ENCODE measurements at places on chromosomes 5 and 9.

DNA sequence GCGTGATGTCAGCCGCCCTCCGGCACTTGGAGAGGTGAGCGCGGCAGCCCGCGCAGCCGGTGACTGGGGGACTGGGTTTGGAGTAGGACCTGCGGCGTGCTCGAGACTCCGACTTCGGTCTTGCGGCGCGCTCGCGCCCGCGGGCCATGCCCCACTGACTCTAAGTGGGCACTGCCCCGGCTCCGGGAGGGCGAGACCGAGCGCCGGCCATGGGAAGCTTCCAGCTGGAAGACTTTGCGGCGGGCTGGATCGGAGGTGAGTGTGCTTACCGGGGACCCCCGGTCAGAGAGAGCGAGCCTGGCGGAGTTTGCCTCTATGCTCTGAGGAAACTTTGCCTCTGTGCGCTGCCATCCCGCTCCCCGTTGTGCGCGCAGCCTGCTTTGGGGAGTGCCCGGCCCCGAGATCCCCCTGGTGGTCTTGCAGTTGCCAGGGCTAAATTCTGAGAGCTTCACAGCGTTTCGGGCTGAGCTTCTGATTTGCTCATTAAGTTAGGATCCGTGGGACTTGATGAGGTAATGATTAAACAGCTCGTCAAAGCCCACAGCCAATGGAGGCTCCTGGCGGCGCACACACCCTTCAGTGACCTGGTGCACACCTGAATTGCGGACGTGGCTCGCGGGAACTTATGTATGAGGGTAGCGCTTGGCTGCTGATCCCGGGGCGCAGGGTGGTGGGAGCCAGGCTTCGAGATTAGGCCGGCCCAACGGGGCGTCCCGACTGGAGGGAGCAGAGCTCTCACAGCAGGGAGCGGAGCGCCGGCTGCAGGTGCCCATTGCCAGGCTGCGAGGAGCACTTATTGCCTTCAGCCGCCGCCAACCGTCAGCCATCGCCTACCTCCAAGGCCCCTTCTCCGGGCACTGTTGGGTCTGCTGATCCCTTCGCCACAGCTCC, at the start of gene SLC25A48:
Gene SLC25A48 (plus strand): TSS at position 25 of the 891 bp plus-strand sequence. CDS start 185 bp downstream, at position 210.
- DNase-seq: no peak

- DNase-seq: no peak
Observed at GRCh38 chr9:38652486-38652885, 32.1 kb upstream of the ANKRD18A start.

DNA sequence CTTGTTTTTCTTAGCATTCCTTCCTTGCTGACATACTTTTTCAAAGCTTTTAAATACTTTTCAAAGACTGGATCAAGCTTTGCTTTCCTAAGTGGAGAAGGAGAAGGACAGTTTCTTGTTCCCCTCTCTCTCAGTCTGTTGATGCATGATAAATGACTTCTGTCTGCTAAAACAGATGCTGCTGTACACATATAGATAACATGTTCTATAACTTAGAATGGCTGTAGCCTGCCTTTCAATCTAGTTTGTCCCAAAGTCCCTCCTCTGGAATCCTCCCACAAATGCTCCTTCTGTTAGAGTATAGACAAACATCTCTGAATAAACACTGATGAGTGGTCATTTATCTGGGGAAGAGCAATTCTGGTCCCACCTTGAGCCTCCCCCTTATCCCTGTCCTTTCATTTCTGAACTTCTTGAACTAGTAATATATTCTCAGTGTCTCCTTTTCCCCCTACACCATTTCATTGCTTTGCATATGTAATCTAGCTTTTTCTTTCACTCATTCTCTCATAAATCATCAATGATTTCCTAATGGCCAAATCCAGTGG, 5.4 kb upstream of the HEMGN start:
- DNase-seq: no peak

DNA sequence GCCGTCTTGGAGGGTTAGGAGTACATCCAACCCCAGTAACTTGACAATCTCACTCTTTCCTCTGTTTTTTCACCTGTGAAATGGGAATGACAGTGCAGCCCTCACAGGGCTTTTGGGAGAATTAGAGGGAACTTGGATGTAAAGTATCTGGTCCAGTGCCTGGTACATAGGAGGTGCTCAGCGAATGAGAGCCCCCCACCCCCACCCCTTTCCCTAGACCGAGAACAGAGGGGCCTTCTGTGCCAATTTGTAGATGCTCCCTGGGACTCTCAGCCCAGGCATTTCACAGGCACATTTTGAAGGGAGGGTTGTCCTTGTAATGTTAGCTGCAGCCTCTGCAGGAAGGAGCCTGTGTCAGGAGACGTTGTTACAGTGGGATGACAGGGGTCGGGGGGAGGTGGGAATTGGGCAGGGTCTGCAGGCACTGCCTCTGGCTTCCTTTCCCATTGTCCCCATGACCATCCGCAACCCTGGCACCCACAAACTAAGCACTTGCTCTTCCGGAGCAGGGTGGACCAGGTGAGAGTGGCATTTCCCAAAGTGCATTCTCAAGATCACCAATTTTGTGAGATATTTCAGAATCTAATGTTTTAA, 47.0 kb downstream of the AMBP start:
- DNase-seq: no peak

DNA sequence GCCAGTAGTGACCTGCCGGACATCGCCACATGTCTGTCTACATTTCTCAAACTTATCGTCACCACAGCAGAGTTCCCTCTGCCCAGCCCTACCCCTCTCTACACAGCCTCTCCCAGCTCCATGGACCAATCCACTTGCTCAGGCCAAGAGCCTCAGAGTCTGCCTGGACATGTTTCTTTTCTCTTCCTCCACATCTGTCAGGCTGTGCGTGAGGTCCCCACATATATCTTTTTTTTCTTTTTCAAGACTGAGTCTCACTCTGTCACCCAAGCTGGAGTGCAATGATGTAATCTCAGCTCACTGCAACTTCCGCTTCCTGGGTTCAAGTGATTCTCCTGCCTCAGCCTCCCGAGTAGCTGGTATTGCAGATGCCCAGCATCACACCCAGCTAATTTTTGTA, 62.7 kb upstream of the GGTA1 start:
- DNase-seq: no peak

DNA sequence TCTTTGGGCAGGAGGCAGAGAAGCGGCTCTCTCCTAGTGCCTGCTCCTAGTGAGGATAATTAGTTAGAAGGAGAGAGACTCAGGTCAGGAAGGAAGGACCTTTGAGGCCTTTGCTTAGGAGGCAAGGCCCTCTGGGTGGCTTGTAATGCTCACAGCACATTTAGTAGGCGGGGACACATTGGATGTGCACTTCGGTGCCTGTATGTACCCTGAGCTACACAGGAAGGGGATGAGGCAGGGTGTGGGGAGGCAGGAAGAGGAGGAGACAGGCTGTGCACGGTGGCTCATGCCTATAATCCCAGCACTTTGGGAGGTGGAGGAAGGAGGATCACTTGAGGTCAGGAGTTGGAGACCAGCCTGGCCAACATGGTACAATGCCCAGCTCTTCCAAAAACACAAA, 7.2 kb upstream of the LCN2 start:
- no peak for DNase-seq

GRCh38 chr5:76622973-76623596, at the start of gene F2RL2:
TSS of gene F2RL2 (minus strand) at chr5:76623403. CDS start at chr5:76623230, 173 bp downstream.
- no peak for DNase-seq

DNA sequence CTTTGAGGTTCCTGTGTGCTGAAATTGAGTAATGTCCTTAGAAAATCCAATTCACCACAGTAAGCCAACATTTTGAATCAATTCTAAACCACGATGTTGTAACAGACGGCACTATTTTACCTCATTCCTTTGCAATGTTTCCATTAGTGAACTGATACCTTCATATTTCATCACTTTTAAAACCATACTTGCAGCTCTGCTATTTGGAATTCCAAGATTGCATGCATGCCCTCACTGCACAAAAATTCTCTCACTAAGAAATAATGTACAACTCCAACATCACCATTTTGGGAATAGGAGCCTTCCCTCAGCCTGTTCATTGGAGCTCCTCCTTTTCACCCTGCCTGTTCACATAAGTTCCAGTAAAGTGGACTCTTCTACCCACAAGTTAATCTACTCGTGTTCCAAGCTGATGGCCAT, 74.8 kb upstream of the TGFBR1 start:
- no peak for DNase-seq

- no peak for DNase-seq
Observed at GRCh38 chr9:22256381-22256780, 190.2 kb upstream of the DMRTA1 start.

DNA sequence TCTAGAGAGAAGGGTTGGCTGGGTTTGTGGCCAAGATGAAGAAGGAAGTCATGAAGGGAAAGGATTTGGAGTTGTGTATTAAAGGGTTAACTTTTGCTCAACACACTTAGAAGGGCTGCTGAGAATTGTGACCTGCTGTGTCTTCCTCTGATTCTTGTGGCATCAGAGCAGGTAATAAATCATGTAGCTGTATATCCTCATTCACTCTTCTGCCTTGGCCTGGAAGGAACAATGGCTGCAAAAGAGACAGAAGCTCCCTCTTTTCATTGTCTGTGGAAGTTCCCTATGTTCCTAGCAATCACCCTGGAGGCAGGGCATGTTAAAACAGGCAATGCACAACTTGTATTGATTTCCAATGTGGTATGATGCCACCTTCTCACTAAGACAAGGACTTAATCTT, 159.1 kb downstream of the LRRC70 start:
- DNase-seq: no peak

DNA sequence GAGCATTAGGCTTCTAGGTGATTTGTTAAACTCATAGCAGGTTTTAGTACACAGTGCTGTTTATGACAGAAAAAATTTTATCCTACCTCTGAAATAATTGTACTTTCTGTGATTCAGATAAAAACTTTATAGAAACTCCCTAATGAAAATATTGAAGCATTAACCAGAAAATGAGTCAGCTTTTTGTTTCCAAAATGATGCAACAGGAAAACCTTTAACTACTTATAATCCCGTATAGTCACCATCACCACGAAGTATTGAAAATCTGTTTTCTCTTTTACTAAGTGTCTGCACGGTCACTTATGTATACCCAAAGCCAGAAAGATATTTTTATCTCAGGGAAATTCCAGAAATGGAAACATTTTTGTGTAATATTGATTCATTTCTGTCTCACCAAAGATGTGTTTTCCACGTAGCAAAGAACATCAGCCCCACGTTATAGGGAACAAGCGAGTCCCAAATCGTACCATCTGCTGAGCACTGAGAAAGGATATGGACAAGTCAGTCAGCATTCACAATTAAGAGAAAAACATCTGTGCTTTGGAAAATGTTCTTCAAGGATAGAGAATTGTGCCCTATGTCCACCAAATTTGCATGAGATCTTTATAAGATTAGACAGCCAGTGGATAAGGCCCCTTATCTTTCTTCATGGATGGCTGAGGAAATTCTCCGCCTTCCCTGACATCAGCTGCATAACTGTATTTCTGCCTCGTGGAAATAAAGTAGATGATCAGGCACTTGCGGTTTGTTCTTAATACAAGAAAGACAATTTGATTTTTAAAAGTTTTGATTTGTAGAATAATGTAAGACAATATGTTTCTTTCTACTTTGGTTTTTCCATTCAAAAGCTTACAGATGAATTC, 41.9 kb downstream of the TNFAIP8 start:
- DNase-seq: no peak

DNA sequence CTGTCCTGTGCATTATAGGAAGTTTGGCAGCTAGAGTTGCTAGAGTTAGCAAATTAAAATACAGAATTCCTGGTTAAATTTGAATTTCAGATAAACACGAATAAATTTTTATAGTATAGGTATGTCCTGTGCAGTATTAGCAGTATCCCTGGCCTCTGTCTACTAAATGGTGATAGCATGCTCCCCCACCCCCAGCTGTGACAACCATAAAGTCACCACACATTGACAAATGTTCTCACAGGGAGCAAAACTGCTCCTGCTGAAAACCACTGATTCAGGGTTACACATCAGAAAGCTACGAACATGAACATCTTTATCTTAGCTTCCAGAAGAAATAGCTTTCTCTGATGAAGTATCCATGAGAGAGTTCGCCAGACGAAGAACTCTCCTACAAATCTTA, 91.8 kb upstream of the CCDC112 start:
- DNase-seq: no peak

- DNase-seq: no peak
Observed at GRCh38 chr9:105087910-105088898, 156.2 kb upstream of the SLC44A1 start.

DNA sequence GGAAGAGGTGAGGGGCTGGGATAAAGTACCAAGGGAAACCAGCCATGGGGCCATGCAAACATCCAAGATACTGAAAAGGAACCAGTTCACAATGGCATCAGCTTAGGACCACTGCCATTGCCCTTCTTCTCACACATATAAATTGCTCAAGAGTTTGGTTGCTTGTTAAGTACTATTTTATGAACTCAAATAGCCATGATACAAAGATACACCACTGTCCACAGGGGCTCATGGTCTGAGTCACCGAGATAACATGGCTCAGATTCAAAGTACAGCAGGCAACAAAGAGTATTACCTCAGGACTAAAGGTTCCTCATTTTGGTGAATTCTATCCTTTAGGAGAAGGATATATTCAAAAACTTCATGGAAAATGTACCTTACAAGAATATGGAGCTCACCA, 55.6 kb downstream of the FANCC start:
- no peak for DNase-seq

DNA sequence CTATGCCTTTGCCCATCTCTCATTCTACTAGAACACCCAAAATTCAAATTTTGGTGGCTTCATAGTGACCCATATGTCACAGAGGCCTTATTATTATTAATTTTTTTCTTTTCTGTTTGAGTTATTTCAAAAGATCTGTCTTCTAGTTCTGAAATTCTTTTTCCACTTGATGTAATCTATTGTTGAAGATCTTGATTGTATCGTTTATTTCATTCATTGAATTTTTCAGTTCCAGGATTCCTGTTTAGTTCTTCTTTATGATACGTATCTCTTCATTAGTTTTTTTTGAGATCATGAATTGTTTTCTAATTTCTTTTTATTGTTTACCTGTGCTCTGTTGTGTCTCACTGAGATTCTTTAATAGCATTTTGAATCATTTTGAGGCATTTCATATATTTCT, 24.6 kb upstream of the APBA1 start:
- no peak for DNase-seq

GRCh38 chr5:10046676-10047075, 203.0 kb downstream of the ATPSCKMT start:
- no peak for DNase-seq

DNA sequence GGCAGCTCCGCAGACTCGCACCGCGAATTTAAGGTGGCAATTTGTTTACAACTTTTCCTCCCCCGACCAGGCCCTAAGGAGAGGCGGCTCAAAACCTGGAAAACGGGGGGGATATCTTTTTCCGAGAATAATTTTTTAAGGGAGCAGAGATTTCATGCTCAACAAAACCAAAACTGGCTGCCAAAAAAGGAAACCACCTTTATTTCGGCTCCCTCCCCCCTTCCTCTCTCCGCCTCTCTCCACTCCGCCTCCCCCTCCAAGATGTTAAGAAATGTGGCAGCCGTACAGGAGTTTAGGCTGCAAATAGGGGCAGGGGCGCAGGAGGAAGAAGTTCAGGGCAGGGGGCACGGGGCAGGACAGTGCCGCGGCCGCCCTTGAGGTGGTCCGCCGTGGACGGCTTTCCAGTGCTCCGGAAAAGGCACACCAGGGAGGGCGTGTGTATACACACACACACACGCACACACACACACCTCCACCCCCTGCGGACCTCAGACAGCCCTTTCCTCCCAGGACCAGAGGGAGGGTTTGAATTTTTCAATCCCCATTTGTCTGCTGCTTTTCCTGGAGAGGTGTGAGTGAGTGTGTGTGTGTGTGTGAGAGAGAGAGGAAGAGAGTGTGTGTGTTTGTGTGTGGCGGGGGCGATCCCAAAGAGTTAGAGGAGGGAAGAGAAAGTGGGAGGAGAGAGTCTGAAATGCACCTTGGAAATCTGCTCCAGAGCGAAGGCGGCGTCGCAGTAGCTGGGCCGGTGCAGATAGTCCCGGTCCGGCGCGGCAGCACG, 9.1 kb downstream of the PTCH1 start:
- DNase-seq: no peak

GRCh38 chr5:74326571-74327338, 313.8 kb downstream of the ENC1 start:
- peak; percentile 61 for DNase-seq

Measured in brain pericyte (primary cell).